Spinal cord (tissue), 10 donors: ENCODE measurements at places on chromosomes 16 and 17. TPM values are rescaled to one million over a fixed set of nuclear protein-coding genes. Genes with fewer than 3 reads are reported as not detected.

DNA sequence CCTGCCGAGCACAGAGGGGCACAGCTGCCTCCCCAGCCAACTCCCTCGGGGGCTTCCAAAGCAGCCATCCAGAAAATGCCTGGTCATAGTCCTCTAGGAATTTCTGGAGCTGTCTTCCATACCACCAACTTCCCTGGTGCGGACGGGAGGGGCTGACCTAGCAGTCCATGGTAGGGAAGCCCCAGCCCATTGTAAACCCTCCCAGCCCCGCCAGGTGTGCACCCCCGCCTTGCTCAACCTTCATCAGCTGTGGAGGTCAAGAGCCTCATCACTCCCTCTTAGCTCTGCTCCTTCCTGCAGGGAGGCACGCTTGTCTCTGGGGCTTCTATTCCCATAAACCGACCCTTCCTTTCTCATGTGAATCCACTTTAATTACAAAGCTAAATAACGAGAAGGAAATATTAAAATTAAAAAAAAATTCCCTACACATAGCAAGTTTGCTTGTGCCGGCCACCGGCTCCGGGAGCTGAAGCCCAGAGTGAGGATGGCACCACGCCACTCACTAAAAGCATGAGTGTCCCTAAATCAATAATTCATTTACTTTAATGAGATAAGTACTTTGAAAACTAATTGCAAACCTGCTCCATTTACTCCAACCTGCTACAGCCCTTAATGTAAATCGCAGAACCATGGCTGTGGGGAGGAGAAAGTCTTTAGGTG, 181.4 kb downstream of the ENGASE start:
- no peak overlapping the region for H3K4me3 ChIP-seq
- no peaks in the 10 kb centered on the region for H3K27me3 ChIP-seq
- H3K4me1 ChIP-seq, result peaks cover 14% of the 10 kb centered on the region
- no peak for DNase-seq
- H3K27ac ChIP-seq, result no peak overlapping the region

DNA sequence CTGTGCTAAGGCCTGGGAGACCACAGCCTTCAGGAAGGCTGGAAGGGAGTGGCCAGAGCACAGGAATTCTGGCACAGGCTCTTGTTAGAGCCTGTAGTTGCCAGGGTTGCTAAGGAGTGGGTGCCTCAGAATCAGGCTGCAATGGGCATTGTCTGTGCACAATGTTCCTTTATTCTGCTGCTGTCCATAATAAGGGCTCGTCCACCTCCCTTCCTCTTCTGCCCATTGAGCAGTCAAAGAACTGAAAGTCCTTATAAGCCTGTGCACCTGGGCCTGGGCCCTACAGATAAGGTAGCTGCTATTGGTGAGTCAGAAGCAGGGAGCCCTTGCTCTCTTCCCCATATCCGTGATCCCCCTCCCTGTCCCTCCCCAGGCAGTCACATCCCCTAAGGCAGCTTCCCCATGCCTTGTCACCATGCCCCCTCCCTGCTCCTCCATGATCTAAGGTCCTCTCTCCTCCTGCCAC, 5.4 kb upstream of the CNGB1 start:
- H3K27ac ChIP-seq, result no peak overlapping the region
- peaks cover 11% of the 10 kb centered on the region for H3K4me1 ChIP-seq
- no peaks in the 10 kb centered on the region for H3K36me3 ChIP-seq
- DNase-seq, result peak; percentile 47

SCO1 gene
- 25.6 TPM for polyA plus RNA-seq

DNA sequence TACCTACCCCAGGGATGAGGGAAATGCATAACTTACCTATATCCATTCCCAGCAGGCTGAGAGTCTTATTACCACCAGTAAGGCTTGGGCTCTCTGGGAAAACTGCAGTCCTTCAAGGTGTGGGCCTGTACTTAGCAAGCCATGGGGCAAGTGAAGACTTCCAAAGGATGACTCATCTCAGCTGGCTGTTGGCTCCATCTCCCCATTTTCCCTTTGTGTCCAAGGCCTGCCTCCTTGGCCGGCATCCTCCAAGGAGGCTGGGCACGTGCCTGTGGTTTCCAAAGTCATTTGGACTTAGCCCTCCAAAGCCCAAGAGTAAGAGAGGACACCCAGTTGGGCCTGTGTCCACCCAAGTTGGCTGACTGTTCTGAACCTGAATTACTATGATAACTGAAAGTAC, 89.8 kb downstream of the TMEM100 start:
- no peak for DNase-seq
- no peaks in the 10 kb centered on the region for H3K36me3 ChIP-seq
- no peak overlapping the region for H3K27ac ChIP-seq
- no peaks in the 10 kb centered on the region for H3K4me1 ChIP-seq

DNA sequence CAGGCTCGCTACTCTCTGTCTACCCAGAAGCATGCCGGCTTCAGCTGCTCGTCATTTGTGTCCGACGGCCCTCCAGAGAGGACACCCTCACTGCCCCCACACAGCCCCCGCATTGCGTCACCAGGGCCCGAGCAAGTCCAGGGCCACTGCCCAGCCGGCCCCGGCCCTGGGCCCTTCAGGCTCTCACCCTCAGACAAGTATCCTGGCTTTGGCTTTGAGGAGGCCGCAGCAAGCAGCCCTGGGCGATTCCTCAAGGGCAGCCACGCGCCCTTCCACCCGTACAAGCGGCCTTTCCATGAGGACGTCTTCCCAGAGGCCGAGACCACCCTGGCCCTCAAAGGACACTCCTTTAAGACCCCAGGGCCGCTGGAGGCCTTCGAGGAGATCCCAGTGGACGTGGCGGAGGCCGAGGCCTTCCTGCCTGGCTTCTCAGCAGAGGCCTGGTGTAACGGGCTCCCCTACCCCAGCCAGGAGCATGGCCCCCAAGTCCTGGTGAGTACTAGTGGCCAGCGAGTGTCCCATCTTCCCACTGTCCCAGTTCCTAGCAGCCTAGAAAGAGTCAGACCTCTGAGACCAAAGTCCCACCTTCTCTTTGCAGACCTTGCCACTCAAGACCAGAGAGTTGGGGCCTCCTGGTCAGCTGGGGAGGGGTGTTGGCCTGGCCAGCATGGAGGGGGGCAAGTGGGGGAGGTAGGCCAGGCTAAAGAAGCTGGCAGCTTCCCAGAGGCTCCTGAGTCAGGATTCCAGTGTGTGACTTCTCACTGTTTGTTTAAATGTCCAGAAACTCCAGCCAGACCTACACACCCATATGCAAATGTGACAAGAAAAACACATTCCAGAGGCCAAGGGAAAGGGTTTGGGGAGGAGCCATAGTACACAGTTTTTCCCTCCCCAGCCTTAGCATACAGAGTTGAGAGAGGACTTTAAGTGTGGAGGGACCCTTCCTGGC, 18.6 kb downstream of the FOXN1 start:
- H3K27ac ChIP-seq, result no peak overlapping the region
- peaks cover 3% of the 10 kb centered on the region for H3K36me3 ChIP-seq
- H3K4me3 ChIP-seq, result no peak overlapping the region
- H3K4me1 ChIP-seq, result peaks cover 11% of the 10 kb centered on the region
- no peaks in the 10 kb centered on the region for H3K27me3 ChIP-seq
- no peak for DNase-seq

DNA sequence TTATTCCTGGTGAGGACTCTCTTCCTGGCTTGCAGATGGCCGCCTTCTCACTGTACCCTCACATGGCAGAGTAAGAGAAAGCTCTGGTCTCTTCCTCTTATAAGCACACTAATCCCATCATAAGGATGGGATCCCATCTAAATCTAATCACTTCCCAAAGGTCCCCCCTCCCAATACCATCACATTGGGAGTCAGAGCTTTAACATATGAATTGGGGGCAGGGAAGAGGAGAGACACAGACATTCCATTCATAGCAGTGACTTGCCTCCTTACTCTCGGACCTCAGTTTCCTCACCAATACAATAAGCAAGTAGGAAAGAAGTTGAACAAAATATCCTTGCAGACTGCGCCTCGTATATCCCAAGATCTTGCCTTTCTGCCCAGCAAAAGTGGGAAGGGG, 1.7 kb downstream of the CLEC19A start:
- H3K27ac ChIP-seq, result no peak overlapping the region
- no peak for DNase-seq
- peaks cover 28% of the 10 kb centered on the region for H3K4me1 ChIP-seq
- no peak overlapping the region for H3K4me3 ChIP-seq

PRAC2 gene
- polyA plus RNA-seq, result not detected

- H3K36me3 ChIP-seq, result no peaks in the 10 kb centered on the region
- no peak overlapping the region for H3K4me3 ChIP-seq
- no peak overlapping the region for H3K27ac ChIP-seq
- no peak for DNase-seq
- H3K4me1 ChIP-seq, result peaks cover 48% of the 10 kb centered on the region
- H3K27me3 ChIP-seq, result peaks cover 6% of the 10 kb centered on the region
Measured at GRCh38 chr16:85716680-85717038, 27.9 kb upstream of the GINS2 start.

KRT17 gene
- polyA plus RNA-seq, result 0.66 TPM

- no peak overlapping the region for H3K27ac ChIP-seq
- H3K27me3 ChIP-seq, result no peaks in the 10 kb centered on the region
- H3K4me3 ChIP-seq, result no peak overlapping the region
- no peak for DNase-seq
Measured at GRCh38 chr17:55334881-55335540, 70.3 kb downstream of the HLF start.

ALDH3A1 gene
- polyA plus RNA-seq, result 0.32 TPM

DNA sequence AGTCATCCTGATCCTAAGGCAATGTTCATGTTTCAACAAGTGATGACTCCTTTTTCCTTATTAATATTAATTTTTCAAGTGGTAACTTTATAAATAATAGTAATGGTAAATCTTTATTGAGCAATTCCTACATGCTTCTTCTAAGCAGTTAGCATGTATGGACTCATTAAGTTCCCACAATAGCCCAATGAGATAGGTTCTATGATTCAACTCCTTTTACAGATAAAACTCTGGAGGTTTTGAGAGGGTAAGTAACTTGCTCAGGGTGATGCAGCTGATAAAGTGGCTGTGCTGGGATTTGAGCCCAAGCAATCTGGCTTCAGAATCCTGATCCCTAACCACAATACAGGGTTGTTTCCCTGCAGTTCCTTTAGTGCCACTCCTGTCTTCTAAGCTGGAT, 25.3 kb downstream of the SLC47A1 start:
- DNase-seq, result no peak
- no peaks in the 10 kb centered on the region for H3K27me3 ChIP-seq
- no peak overlapping the region for H3K27ac ChIP-seq
- H3K4me3 ChIP-seq, result no peak overlapping the region

GRCh38 chr16:85042606-85043005, 15.0 kb downstream of the KIAA0513 start:
- no peaks in the 10 kb centered on the region for H3K27me3 ChIP-seq
- DNase-seq, result no peak
- H3K36me3 ChIP-seq, result peaks cover 6% of the 10 kb centered on the region

SYT17 gene
- polyA plus RNA-seq, result 35.1 TPM

UTS2R gene
- 0.32 TPM for polyA plus RNA-seq

GRCh38 chr16:30748634-30749445, 615 bp downstream of the PHKG2 start:
- peak overlapping the region; percentile 68 for H3K4me3 ChIP-seq
- H3K27me3 ChIP-seq, result no peaks in the 10 kb centered on the region
- H3K36me3 ChIP-seq, result peaks cover 29% of the 10 kb centered on the region
- no peak overlapping the region for H3K27ac ChIP-seq

PTRH2 gene
- 25.5 TPM for polyA plus RNA-seq

DNA sequence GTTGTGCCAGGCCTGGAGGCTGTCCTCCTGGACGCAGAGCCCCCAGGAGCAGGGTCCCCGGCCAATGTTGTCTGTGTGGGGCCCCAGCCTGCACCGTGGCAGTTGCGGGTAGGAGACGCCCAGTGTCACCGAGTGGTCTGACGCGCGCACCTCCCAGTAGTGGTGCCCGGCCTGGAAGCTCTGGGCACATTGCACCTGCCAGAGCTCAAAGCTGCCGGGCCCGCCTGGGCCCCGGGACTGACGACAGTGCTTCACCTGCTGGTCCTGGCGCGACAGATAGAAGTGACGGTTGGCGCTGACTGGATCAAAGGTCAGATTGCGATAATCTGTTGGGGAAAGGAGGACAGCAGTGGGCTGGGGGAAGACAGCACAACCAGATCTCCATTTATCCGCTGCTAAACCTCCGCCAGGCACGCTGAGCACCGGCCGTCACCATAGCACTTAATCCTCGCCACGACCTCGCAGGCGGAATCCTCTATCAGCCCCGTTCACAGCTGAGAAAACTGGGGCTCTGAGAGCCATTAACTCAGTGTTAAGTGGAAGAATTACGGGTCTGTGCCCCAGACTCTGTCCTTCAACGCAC, 5.6 kb downstream of the TRIM65 start:
- DNase-seq, result no peak
- no peaks in the 10 kb centered on the region for H3K27me3 ChIP-seq
- H3K27ac ChIP-seq, result no peak overlapping the region
- peaks cover 40% of the 10 kb centered on the region for H3K4me1 ChIP-seq
- no peak overlapping the region for H3K4me3 ChIP-seq

DNA sequence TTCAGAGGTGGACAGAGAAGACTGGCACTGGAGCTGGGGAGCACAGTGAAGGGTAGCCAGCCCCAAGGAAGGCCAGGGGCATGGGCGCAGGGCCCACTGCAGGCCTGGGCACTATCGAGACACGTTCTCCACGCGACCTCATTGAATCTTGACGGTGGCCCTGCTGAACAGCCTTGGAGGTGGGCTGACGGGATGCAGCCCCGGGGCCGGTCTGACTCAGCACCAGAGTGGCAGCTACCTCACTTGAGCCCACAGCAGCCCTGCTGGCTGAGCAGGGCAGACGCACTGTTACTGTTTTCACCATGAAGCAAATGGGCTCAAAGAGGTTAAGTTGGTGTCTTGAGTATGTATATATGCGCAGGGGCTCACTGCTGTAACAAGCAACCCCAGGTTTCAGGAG, 78.8 kb upstream of the FOXF1 start:
- H3K4me1 ChIP-seq, result peaks cover 12% of the 10 kb centered on the region
- DNase-seq, result no peak
- no peaks in the 10 kb centered on the region for H3K36me3 ChIP-seq
- no peak overlapping the region for H3K4me3 ChIP-seq

HGS gene
- polyA plus RNA-seq, result 128 TPM

- DNase-seq, result no peak
- peaks cover 51% of the 10 kb centered on the region for H3K36me3 ChIP-seq
- no peaks in the 10 kb centered on the region for H3K27me3 ChIP-seq
- H3K4me1 ChIP-seq, result peaks cover 27% of the 10 kb centered on the region
- no peak overlapping the region for H3K4me3 ChIP-seq
- no peak overlapping the region for H3K27ac ChIP-seq
Measured at GRCh38 chr17:76408037-76408849, 23.8 kb downstream of the SPHK1 start.

- peak within 1 kb of the TSS; percentile 80 for H3K4me3 ChIP-seq
- H3K27me3 ChIP-seq, result no peaks in the 10 kb centered on the region
- no peak for DNase-seq
- peaks cover 36% of the 10 kb centered on the region for H3K36me3 ChIP-seq
- H3K27ac ChIP-seq, result peak within 1 kb of the TSS; percentile 93
Measured at GRCh38 chr16:30893744-30894539, at the start of gene BCL7C. Gene BCL7C (minus strand): TSS chr16:30894077. CDS start chr16:30893944, 133 bp downstream.

GRCh38 chr17:2192367-2193057, 111.1 kb downstream of the SMG6 start:
- no peak overlapping the region for H3K27ac ChIP-seq
- no peak for DNase-seq
- H3K4me1 ChIP-seq, result peaks cover 12% of the 10 kb centered on the region
- H3K27me3 ChIP-seq, result no peaks in the 10 kb centered on the region
- H3K36me3 ChIP-seq, result peaks cover 2% of the 10 kb centered on the region
